Keratinocyte (primary cell): ENCODE measurements at places on chromosomes 3 and 15.
A peak's percentile ranks its signal among the peaks of the same experiment; 100 is the strongest.

GRCh38 chr3:187935623-187936156 lies 190.4 kb upstream of the BCL6 start:
- H3K36me3 ChIP-seq, result no peaks in the 10 kb centered on the region
- no peak for DNase-seq
- H3K4me3 ChIP-seq, result no peak overlapping the region

- peaks cover 3% of the 10 kb centered on the region for H3K36me3 ChIP-seq
- H3K27ac ChIP-seq, result peak overlapping the region; percentile 95
- peak overlapping the region; percentile 87 for H3K4me3 ChIP-seq
- no peaks in the 10 kb centered on the region for H3K27me3 ChIP-seq
- peaks cover 28% of the 10 kb centered on the region for H3K4me1 ChIP-seq
Observed at GRCh38 chr3:138186803-138187295, 252 bp upstream of the ARMC8 start.

DNA sequence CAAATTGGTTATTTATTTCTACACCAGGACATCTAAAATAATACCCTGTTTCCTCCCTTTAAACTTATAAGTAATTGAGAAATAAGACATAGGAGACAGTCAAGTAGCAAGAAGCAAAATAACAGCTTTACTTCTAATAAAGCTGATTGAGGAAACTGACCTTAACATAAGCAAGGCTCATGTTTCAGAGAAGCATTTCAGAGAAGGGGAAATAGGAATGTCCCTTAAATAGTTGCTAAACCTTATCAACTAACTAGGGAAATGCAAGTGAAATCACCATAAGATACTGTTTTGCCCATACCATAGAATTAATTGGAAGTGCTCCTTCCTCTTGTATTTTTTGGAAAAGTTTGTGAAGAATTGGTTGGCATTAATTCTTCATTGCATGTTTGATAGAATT lies 84.9 kb downstream of the B3GALNT1 start:
- no peak overlapping the region for H3K27ac ChIP-seq
- H3K27me3 ChIP-seq, result no peaks in the 10 kb centered on the region
- H3K4me3 ChIP-seq, result no peak overlapping the region
- no peaks in the 10 kb centered on the region for H3K4me1 ChIP-seq
- H3K36me3 ChIP-seq, result no peaks in the 10 kb centered on the region
- no peak for DNase-seq

- H3K4me1 ChIP-seq, result peaks cover 17% of the 10 kb centered on the region
- DNase-seq, result no peak
- H3K36me3 ChIP-seq, result no peaks in the 10 kb centered on the region
- H3K27ac ChIP-seq, result peak overlapping the region; percentile 87
- no peaks in the 10 kb centered on the region for H3K27me3 ChIP-seq
- H3K4me3 ChIP-seq, result peak overlapping the region; percentile 66
Observed at GRCh38 chr3:196501316-196502044, 2.1 kb downstream of the RNF168 start.

DNA sequence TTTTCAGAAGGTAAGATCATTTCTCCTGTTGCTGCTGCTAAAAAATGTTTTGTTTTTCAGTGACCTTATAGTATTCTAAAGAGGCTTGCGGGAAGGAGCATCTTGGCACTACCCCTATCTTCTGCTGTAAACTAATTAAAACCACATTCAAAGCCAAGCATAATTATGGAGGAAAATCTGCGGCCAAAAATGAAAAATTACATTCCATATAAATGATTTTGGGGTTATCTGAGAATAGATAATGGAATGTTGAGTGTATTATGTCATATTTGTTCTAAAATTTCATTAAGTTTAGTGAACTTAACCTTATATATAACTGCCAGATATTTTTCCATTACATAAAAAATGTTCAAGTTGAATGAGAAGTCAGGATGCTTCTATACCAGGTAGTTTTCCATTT lies 170.4 kb upstream of the TMC3 start:
- H3K4me3 ChIP-seq, result no peak overlapping the region
- no peaks in the 10 kb centered on the region for H3K36me3 ChIP-seq
- H3K27me3 ChIP-seq, result no peaks in the 10 kb centered on the region
- no peak for DNase-seq
- no peaks in the 10 kb centered on the region for H3K4me1 ChIP-seq
- H3K27ac ChIP-seq, result no peak overlapping the region
